ENCODE measurements at places on chromosomes 2 and 18.
A peak's percentile ranks its signal among the peaks of the same experiment; 100 is the strongest.

DNA sequence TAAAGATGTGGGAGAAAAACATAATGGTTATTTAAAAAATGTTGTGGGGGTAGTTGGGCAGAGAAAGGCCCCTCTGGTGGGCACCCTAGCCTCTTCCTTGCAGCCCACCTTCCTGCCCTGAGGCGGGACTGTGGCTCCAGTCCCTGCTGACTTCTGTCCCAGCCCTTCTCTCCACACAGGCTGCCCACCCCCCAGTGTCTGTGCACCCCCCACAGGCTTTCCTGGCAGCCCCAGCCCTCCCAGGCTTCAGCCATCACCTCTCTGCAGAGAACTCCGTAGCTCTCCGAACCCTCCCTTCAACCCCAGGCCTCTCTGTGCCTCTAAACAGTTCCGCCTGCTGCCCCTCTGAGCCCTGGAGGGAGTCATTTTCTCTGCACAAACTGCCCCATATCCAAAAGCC is 75.4 kb downstream of the DYSF start:
- DNase-seq: peak; percentile 19

- no peak for DNase-seq
Measured at GRCh38 chr2:237180187-237180586, 94.5 kb downstream of the COPS8 start.

DNA sequence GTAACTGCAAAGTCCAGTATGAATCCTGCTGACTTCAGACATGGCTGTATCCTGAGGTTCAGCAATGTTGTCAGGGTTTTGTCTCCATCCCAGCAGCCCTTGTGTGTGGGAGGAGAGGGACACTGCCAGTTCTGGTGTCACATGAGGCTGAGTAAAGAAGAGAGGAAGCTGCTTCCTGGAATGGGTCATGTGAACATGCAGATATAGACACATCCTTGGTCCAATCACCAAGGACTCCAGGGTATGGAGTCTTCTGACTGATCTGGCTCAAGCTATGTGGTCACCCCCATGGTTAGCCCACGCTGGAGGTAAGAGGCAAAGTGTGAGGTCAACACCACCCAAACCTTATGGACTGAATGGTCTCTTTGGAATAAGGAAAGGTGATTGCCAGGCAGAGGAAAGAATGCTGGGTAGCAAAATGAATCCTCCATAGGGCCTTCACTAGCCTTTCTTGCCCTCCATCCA is 134.4 kb upstream of the SLC1A4 start:
- no peak for DNase-seq

- DNase-seq: no peak
Measured at GRCh38 chr2:160916300-160916699, 243.9 kb upstream of the TANK start.

- DNase-seq: no peak
Measured at GRCh38 chr2:229489016-229489415, 217.9 kb upstream of the PID1 start.

GRCh38 chr2:57776916-57777315 is 269.7 kb upstream of the VRK2 start:
- DNase-seq: no peak

DNA sequence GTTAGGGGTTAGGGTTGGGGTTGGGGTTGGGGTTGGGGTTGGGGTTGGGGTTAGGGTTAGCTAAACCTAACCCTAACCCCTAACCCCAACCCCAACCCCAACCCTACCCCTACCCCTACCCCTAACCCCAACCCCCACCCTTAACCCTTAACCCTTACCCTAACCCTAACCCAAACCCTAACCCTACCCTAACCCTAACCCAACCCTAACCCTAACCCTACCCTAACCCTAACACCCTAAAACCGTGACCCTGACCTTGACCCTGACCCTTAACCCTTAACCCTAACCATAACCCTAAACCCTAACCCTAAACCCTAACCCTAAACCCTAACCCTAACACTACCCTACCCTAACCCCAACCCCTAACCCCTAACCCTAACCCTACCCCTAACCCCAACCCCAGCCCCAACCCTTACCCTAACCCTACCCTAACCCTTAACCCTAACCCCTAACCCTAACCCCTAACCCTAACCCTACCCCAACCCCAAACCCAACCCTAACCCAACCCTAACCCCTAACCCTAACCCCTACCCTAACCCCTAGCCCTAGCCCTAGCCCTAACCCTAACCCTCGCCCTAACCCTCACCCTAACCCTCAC is 24.1 kb upstream of the RABL2A start:
- DNase-seq: no peak

GRCh38 chr2:106356291-106356690 is 111.9 kb downstream of the RGPD3 start:
- DNase-seq: no peak

DNA sequence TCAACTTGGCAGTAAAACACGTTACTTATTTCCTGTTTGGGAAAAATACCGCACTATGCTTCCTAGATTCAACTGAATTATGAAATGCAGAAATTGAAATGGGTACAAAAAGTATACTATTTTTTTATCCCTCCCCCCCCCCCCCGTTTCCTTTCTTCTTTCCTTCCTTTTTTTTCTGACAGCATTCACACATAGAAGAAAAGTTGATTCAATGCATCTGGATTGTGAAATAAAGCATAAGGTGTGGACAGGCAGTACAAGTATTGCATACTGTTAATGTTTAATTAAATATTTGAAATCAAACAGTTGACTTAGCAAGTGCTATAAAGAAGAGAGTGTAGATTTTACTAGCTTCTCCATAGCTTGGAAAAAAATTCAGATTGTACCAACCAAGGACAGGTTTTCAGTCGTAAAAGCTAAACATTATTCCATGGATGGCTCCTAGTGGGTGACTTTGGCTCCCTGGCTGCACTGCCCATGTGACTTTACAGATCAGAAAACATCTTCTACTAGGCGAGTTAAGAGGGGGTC is 21.6 kb upstream of the AGFG1 start:
- DNase-seq: no peak

DNA sequence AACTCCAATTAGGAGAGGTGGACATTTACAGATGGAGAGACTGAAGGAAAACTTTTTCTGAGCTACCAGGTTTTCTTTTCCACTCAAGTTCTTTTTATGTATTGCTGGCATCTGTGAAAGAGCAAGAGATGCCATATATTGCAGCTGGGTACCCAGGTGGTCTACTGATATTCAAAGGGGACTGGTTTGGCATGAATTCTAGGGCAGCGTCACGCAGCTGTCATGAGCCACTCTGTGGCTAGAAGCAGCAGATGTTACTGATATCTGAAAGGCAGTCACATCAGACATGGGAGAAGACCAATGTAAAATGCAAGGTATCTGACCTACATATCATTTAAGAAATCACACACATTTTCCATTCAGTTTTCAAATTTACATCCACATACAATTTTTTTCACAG is 408.8 kb downstream of the GALNT13 start:
- DNase-seq: no peak

GRCh38 chr2:70748002-70748784 is 19.8 kb downstream of the ADD2 start:
- DNase-seq: no peak

DNA sequence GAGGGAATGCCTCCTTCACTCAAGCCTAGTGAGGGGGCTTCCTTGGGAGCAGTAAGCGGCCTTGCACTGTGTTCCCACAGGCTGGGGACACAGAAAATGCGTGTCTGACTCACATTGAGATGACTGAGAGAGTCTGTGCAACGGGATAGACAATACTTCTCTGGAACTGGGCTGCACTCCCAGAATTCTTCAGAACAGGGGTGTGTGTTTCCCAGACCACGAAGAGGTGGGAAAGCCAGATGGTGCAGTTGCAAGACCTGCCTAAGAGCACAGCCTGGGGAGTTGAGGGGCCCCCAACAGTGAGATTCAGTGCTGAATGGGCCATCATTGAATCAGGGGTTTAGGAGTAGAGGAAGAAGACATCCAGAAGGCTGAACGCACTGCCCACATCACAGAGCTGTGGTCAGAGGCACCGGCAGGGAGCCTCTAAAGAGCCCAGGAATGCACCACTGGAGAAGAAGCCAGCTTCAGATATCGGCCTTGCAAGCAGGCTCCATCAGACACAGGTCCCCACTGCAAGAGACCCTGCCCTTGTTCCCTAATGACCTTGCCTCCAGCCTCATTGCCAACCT is 36.6 kb upstream of the MRPL19 start:
- no peak for DNase-seq

DNA sequence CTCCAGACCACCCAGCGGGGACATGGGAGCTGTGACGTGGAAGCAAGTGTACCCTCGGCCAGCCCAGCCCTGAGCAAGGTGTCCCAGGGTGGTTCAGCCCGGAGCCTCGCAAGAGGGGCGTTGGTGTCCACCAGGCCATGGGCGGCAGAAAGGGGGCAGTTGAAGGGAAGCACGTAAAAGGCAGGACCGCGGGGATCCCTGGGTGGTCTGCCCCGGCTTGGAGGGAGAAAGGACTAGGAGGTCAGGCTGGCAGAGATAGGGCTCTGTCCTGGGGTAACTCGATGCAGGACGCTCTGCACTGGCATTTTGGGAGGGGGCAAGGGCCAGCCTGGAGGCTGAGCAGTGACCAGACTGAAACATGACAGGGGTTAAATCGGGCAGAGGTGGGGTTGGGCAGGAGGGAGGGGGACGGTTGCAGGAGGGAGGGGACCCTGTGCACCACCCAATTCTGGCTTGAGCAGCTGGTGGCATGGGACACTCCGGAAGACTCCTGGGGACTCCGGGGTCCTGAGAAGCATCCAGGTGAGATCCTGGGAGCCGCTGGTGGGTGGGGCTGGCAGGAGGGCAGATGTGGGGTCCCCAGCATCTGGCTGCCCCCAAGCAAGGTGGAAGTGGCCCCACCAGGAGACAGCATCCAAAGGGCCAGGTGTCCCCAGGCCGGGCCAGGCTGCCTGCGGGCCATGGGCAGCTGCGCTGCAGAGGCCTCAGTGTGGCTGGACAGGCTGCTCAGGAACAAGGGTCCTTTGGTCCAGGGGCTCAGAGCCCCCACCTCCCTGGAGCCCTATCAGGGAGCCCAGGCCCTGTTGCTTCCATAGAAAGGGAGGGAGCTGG is 46.8 kb upstream of the GPC1 start:
- no peak for DNase-seq

Data from activated effector memory CD4-positive, alpha-beta T cell treated with anti-CD3 and anti-CD28 coated beads, Interleukin-2, amount 50 U/mL, for 16 hours (primary cell).